ENCODE measurements at places on chromosomes 4 and X. TPM values are rescaled to one million over a fixed set of nuclear protein-coding genes. Genes with fewer than 3 reads are reported as not detected.

The BTK gene
- total RNA-seq = 0.10 TPM

The TLR2 gene
- total RNA-seq = 1.3 TPM

The YY2 gene
- 1.3 TPM for total RNA-seq

The ITIH6 gene
- not detected for total RNA-seq

The SPARCL1 gene
- not detected for total RNA-seq

- peak; percentile 68 for DNase-seq
- no peak overlapping the region for H3K4me3 ChIP-seq
- H3K4me1 ChIP-seq = peaks cover 26% of the 10 kb centered on the region
- H3K27ac ChIP-seq = peak overlapping the region; percentile 86
- no peaks in the 10 kb centered on the region for H3K36me3 ChIP-seq
These were observed 5.2 kb upstream of the TCEANC start for GRCh38 chrX:13647709-13648212.

GRCh38 chrX:3514996-3515395 lies 168.5 kb upstream of the MXRA5 start:
- no peaks in the 10 kb centered on the region for H3K27me3 ChIP-seq
- no peaks in the 10 kb centered on the region for H3K36me3 ChIP-seq
- no peak for DNase-seq
- no peak overlapping the region for H3K27ac ChIP-seq
- H3K4me3 ChIP-seq = no peak overlapping the region

GRCh38 chrX:140744085-140744484 lies 34.5 kb downstream of the LINC00632 start:
- no peaks in the 10 kb centered on the region for H3K27me3 ChIP-seq
- H3K4me3 ChIP-seq = no peak overlapping the region
- H3K27ac ChIP-seq = no peak overlapping the region
- no peak for DNase-seq
- no peaks in the 10 kb centered on the region for H3K36me3 ChIP-seq

DNA sequence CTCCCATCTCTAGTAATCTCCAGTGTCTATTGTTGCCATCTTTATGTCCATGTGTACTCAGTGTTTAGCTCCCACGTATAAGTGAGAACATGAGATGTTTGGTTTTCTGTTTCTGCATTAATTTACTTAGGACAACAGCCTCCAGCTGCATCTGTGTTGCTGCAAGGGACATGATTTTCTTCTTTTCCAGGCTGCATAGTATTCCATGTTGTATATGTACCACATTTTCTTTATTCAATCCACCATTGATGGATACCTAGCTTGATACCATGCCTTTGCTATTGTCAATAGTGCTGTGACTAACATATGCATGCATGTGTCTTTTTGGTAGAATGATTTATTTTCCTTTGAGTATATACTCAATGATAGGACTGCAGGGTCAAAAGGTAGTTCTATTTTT lies 18.6 kb upstream of the ANKRD17 start:
- H3K36me3 ChIP-seq = peaks cover 3% of the 10 kb centered on the region
- no peak overlapping the region for H3K4me3 ChIP-seq
- peaks cover 9% of the 10 kb centered on the region for H3K4me1 ChIP-seq

GRCh38 chr4:5568336-5568735 lies 140.0 kb downstream of the EVC2 start:
- no peaks in the 10 kb centered on the region for H3K27me3 ChIP-seq
- H3K27ac ChIP-seq = no peak overlapping the region
- H3K4me1 ChIP-seq = no peaks in the 10 kb centered on the region
- DNase-seq = no peak
- H3K36me3 ChIP-seq = no peaks in the 10 kb centered on the region

DNA sequence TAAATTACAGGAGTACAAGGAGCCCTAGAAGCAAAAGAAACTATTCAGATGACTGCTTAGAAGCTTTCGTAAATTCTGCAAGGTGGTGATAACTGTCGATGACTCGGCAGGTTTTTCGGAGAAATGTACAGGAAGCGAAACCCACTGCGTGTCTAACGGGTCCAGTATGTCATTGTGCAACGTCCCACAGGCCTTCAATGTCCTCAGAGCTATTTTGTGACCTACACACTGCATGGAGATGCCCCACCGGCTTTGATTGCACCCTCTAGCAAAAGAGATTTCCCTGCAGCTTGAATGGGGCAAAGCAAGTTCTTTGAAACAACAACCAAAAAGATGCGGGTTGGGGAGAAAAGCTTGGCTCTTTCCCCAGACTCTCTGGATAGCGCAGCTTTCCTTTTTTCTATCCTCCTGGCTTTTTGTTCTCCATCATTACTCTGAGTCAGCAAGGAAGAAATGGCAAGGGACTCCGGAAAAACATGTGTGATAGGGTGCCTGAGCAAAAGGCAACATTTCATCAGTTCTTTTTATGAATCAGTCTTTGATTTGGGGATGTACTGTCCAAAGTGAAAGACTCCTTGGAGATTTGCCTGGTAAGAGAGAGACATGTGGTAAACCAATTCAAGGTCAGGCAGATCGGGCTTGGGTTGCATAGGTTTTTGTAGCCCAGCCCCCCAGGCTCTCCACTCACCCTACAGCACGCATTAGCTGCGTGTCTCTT lies 112.0 kb upstream of the TBL1X start:
- peak overlapping the region; percentile 61 for H3K4me3 ChIP-seq
- peaks cover 22% of the 10 kb centered on the region for H3K36me3 ChIP-seq
- H3K27me3 ChIP-seq = no peaks in the 10 kb centered on the region
- peak; percentile 77 for DNase-seq

- no peak for DNase-seq
- H3K27me3 ChIP-seq = no peaks in the 10 kb centered on the region
- no peak overlapping the region for H3K4me3 ChIP-seq
- H3K4me1 ChIP-seq = no peaks in the 10 kb centered on the region
These were observed 335.1 kb downstream of the SMARCA1 start for GRCh38 chrX:129188231-129188630.

- no peaks in the 10 kb centered on the region for H3K36me3 ChIP-seq
- no peak for DNase-seq
- H3K27ac ChIP-seq = no peak overlapping the region
- no peaks in the 10 kb centered on the region for H3K4me1 ChIP-seq
- no peaks in the 10 kb centered on the region for H3K27me3 ChIP-seq
These were observed 213.8 kb upstream of the FGF13 start for GRCh38 chrX:138925330-138925729.

- H3K27ac ChIP-seq = no peak overlapping the region
- peaks cover 39% of the 10 kb centered on the region for H3K27me3 ChIP-seq
- no peaks in the 10 kb centered on the region for H3K36me3 ChIP-seq
- no peak for DNase-seq
- H3K4me1 ChIP-seq = peaks cover 5% of the 10 kb centered on the region
These were observed 19.2 kb upstream of the WFS1 start for GRCh38 chr4:6250235-6250983.

DNA sequence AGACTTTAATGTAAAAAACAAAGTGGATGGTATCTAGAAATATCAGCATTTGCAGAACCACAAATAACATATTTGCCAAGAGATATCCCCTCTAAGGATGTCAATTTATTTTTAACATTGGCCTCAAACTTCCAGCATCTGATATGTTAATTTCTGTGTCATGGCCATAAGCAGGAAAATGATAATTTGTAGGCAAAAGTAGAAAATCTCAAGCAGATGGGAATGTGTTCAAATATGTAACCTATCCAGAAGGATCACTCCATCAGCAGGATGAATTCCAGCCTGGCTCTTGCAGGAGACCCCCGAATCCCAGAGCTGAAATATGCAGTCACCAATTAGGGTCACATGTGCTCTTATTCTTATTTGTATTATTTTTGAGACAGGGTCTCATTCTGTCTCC lies 55.4 kb upstream of the PRKX start:
- DNase-seq = no peak
- peaks cover 5% of the 10 kb centered on the region for H3K4me1 ChIP-seq
- no peak overlapping the region for H3K27ac ChIP-seq

DNA sequence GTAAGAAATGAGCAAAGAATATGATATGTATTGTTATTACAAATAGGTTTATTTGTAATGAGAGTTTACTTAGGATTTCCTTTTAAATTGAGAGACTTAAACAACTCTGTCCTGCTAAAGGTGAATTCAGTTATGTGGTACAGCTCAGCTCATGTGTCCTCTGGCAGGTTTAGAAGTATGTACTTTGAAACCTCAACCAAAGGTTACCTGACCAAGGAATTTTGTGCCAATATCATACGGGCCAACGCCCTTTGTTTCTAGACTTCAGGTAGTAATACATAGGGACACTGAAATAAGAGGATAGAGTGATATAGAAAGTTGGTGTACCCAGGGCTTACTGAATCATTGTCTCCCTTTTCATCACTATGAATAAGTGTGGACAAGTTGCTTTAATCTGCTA lies 25.7 kb downstream of the SLAIN2 start:
- no peak overlapping the region for H3K27ac ChIP-seq
- H3K27me3 ChIP-seq = no peaks in the 10 kb centered on the region
- peaks cover 11% of the 10 kb centered on the region for H3K4me1 ChIP-seq
- H3K4me3 ChIP-seq = no peak overlapping the region

DNA sequence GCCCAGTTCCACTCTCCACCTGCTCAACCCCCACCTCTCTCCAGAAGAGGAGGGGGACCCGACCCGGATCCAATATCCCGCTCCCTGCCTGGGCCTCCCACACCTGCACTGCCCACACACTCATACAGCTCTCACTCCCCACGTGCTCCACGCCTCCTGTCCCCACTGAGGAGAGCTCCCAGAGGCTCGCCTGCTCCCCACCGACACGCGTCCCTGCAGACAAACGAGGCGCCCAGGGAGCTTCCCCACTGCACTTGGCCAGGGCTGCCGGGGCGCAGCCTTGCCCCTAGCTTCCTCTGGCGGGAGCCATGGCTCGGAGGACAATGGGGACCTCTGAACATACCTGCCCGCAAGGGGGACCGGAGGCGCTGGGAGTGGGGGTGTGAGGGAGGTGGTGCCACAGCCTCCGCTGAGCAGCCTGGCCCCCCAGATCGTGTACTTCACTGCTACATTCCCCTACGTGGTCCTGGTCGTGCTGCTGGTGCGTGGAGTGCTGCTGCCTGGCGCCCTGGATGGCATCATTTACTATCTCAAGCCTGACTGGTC lies 5.0 kb downstream of the SLC6A8 start:
- DNase-seq = no peak
- no peaks in the 10 kb centered on the region for H3K27me3 ChIP-seq
- H3K4me1 ChIP-seq = no peaks in the 10 kb centered on the region
- peaks cover 9% of the 10 kb centered on the region for H3K36me3 ChIP-seq
- no peak overlapping the region for H3K27ac ChIP-seq

DNA sequence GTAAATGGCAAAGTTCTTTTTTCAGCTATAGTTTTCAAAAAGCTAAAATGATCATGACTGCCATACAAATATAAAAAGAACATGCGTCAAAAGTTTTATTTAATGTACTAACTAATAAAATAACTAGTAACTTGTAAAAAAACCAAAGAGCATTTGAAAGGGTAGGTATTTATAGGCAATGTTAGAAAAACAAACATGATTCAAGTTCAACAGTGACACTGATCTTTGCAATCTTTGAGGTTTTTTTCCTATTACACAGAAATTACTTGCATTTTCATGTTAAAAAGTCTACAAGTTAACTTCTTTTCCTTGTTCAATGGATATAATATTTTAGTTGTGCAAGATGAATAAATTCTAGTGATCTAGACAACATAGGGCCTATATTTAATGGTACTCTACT lies 72.3 kb upstream of the GRID2 start:
- DNase-seq = no peak
- no peak overlapping the region for H3K27ac ChIP-seq
- no peak overlapping the region for H3K4me3 ChIP-seq
- H3K27me3 ChIP-seq = no peaks in the 10 kb centered on the region

- H3K27ac ChIP-seq = peak overlapping the region; percentile 92
- no peak for DNase-seq
- peaks cover 87% of the 10 kb centered on the region for H3K4me1 ChIP-seq
- no peaks in the 10 kb centered on the region for H3K36me3 ChIP-seq
- H3K27me3 ChIP-seq = no peaks in the 10 kb centered on the region
These were observed 23.3 kb upstream of the TMSB4X start for GRCh38 chrX:12951595-12951975.

DNA sequence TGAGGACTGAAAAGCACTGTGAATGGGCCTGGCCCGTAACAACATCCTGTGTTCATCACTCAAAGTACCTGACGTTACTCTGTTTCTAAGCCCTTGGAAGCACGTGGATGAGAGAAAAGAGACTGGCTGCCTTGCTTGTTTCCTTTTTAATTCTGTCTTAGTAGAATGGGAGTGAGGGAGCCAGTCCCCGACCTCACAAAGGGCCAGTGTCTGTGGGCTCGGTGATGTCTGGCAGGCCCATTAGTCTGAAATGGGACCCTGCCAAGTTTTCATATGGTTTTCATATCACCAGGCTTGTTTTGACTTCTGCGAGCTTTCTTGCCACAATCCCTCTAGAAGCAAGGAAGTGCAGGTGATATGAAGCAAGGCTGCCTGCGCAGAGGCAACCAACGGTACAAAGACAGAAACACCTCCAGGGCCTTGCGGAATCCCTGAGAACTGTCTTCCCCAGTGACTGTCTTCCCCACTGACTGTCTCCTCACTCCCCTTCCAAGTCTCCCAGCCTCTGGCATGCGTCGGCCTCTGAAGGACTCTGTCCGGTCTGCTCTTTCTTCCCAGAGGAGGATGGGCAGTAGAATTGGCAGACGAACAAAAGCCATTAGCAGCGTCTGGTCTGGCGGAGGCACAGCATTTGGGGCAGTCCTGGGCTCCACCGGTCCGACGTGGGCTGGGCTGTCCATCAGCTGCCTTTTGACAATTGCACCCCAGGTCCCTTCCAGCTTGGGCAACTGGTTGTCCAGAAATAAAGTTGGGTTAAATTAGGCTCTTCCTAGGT lies 20.2 kb upstream of the RASL11B start:
- no peaks in the 10 kb centered on the region for H3K36me3 ChIP-seq
- no peak for DNase-seq
- peaks cover 4% of the 10 kb centered on the region for H3K27me3 ChIP-seq
- no peak overlapping the region for H3K27ac ChIP-seq
- H3K4me1 ChIP-seq = peaks cover 2% of the 10 kb centered on the region

- peaks cover 4% of the 10 kb centered on the region for H3K27me3 ChIP-seq
- H3K4me3 ChIP-seq = no peak overlapping the region
- peaks cover 33% of the 10 kb centered on the region for H3K4me1 ChIP-seq
- H3K27ac ChIP-seq = no peak overlapping the region
- no peak for DNase-seq
These were observed 206.4 kb upstream of the BCOR start for GRCh38 chrX:40304115-40304514.

GRCh38 chr4:168766604-168767316 lies 243.3 kb downstream of the CBR4 start:
- no peaks in the 10 kb centered on the region for H3K36me3 ChIP-seq
- H3K4me3 ChIP-seq = no peak overlapping the region
- H3K27me3 ChIP-seq = peaks cover 4% of the 10 kb centered on the region

GRCh38 chrX:56978172-56978571 lies 17.2 kb downstream of the SPIN3 start:
- H3K4me1 ChIP-seq = peaks cover 3% of the 10 kb centered on the region
- DNase-seq = peak; percentile 33
- H3K27me3 ChIP-seq = no peaks in the 10 kb centered on the region
- no peak overlapping the region for H3K27ac ChIP-seq
- peaks cover 4% of the 10 kb centered on the region for H3K36me3 ChIP-seq

DNA sequence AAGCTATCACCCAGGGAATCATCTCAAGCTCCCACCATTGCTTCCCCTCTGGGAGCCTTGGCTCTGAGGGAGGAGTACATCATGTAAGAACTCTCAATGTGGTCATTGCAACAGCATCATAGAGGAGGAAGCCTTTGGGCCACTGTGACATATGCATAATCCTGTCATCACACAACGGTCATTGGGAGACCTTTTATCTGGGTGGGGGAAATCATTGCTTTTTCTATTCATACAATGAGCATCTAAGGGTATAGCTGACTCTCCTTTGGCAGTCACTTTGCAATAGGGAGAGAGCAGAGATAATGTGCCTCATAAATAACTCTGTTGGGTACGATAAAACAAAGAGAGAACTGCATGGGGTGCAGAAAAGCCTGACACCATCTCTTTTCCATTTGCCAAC lies 155.2 kb upstream of the KCNIP4 start:
- H3K27me3 ChIP-seq = no peaks in the 10 kb centered on the region
- no peak overlapping the region for H3K27ac ChIP-seq
- no peaks in the 10 kb centered on the region for H3K4me1 ChIP-seq
- no peaks in the 10 kb centered on the region for H3K36me3 ChIP-seq

All from activated CD4-positive, alpha-beta memory T cell treated with anti-CD3 and anti-CD28 coated beads, Interleukin-2, amount 10 ng/mL, durations not matched to agents 7 days and 5 days (primary cell).